ENCODE measurements at places on chromosomes 1 and 21.

GRCh38 chr1:88647749-88648415 is 36.2 kb upstream of the PKN2 start:
- DNase-seq, result no peak

DNA sequence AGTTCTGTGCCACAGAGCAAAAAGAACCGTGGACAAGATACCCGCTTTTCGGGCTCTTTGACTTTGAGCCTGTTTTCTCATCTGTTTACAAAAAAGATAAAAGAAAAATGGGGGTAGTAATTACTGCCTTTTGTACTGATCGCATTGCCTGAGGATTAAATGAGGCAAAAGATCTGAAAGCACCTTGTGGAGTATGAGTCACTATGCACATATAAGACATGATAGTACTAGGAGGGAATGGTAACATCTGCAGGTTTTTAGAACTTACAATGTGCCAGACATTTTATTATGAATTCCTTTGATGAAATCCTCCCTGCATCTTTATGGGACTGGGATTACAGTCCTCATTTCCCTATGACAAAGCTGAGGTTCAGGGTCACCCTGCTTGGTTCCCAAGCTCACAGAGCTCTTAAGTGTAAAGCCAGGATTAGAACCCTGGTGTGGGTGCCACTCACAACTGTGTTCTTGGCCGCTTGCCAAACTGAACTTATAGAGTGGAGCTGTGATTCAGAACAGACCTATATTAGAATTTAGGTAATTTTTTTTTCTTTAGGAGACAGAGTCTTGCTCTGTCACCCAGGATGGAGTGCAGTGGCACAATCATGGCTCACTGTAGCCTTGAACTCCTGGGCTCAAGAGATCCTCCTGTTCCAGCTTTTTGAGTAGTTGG is 1.8 kb downstream of the DISC1 start:
- no peak for DNase-seq

GRCh38 chr21:25328736-25329135 is 278.5 kb downstream of the MRPL39 start:
- DNase-seq, result no peak

GRCh38 chr1:109578947-109579443 is 30.6 kb downstream of the GNAI3 start:
- DNase-seq, result no peak

- DNase-seq, result no peak
These were observed 2.5 kb upstream of the PCBP3 start for GRCh38 chr21:45640888-45641479.

GRCh38 chr1:4083231-4084047 is 183.4 kb upstream of the C1orf174 start:
- peak; percentile 12 for DNase-seq

- DNase-seq, result no peak
These were observed 185.6 kb upstream of the KCNK2 start for GRCh38 chr1:214896921-214897320.

DNA sequence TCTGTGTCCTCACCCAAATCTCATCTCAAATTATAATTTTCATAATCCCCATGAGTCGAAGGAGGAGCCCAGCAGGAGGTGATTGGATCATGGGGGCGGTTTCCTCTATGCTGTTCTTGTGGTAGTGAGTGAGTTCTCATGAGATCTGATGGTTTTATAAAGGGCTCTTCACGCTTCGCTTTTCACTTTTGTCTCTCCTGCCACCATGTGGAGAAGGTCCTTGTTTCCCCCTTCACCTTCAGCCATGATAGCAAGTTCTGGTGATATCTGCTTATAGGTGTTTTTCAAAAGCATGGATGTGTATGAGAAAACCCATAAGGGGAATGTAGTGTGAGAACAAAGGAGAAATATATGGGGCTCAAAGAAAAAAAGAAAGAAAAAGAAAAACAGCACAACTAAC is 405.9 kb upstream of the RGS18 start:
- no peak for DNase-seq

GRCh38 chr1:25804244-25804963 is 4.4 kb downstream of the SELENON start:
- DNase-seq, result no peak

DNA sequence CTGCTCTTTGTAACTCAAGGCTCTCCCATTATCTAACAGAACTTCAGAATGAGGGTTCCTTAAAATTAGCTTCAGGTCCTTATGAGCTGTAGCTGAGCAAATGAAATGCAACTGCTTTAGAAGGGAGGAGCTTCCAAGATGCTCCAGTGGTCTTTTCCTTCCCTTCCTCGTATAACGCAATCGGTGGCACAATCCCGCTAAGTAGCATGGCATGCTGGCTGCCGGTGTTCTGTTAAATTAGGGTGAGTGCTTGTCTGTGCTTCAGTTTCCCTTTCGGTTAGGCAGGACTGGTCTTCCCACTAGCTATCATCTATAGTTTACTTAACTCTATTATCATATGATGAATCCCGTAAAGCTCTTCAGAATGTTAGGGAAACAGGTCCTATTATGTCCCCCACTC is 917 bp downstream of the KIAA0040 start:
- no peak for DNase-seq

DNA sequence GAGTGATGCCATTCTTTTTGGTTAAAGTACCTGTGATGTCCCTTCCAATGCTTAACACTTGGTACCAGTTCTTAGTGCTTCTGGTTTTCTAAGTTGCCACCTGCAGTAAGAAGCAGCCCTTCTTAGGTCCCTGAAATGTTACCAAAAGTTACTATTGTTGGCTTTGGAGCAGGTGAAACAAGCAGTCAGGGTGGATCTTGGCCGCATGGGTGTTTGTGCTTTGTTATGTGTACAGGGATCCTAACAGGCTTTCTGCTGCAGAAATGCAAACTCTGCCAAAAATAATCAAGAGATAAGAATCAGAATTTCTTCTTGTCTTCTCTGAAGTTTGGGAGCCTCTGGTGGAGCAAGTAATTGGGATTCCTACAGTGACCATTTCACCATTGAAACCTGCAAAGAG is 84.4 kb downstream of the UBE4B start:
- DNase-seq, result no peak

- DNase-seq, result no peak
These were observed 51.3 kb downstream of the SYF2 start for GRCh38 chr1:25180996-25181395.

DNA sequence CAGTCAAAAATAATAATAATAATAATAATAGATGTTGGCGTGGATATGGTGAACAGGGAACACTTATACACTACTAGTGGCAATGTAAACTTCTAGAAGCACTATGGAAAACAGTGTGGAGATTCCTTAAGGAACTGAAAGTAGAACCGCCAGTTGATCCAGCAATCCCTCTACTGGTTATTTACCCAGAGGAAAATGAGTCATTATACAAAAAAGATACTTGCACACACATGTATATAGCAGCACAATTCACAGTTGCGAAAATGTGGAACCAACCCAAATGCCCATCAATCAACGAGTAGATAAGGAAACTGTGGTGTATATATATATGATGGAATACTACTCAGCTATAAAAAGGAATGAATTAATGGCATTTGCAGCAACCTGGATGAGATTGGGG is 176.0 kb downstream of the PLPP3 start:
- no peak for DNase-seq

GRCh38 chr1:160550572-160551034 is 27.5 kb upstream of the SLAMF6 start:
- DNase-seq, result no peak

DNA sequence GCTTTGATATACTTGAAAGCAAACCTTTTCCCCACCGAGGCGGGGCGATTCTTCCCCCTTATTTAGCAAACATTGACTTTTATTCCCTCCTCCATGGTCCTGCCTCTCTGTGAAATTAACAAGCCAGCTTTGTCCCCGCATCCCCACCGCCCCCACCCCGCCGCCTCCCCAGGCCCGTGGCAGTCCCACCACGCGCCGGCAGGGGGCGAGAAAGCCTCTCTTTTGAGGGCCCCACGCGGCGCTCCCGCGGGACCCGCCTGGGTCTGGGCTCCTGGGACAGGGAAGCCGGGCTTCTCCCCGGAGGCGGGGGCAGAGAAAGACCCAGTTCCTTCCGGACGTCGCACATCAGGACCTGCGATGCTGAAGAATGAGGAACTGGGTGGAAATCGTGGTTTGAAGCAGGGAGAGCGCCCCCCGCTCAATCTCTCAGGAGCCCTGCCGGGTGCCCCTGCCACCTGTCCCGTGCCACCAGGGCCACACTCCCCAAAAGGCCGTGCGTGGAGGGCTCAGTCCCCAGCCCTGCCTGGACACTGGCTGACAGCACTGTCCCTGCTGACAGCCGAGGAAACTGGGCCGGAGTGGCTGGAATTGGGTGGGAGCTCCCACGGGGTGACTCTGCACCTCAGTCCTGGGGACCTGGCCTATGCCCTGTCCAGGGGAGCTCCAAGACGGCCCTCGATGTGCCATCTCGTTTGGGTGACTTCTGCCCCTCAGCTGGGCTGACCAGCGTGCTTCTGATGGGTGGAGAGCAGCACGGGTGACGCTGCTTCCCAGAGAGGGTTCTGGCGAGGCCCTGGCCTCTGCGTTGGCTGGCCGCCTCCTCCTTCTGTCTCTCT is 8.6 kb upstream of the ACTRT2 start:
- DNase-seq, result peak; percentile 57

- DNase-seq, result no peak
These were observed 85.4 kb downstream of the CCDC185 start for GRCh38 chr1:223478606-223479005.

GRCh38 chr1:109649491-109649914 is 6.4 kb upstream of the GSTM4 start:
- peak; percentile 65 for DNase-seq

DNA sequence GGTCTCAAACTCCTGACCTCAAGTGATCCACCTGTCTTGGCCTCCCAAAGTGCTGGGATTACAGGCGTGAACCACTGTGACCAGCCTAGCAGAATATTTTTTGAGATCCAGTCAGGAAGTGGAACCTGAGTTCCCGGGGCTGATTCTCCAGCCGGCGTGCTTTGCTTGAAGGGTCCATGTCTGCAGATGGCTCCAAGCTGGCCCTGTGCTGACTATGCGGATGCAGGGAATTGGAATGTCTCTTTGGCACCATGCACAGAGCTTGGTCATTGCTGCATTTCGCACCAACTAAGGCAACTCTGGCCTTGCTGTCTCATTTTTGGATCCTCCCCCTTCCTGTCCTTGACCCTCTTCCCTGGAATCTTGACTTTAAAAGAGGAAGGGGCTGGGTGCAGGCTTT is 28.1 kb downstream of the ARHGEF10L start:
- DNase-seq, result no peak

- DNase-seq, result peak; percentile 27
These were observed 299.3 kb upstream of the VAMP3 start for GRCh38 chr1:7471836-7472235.

DNA sequence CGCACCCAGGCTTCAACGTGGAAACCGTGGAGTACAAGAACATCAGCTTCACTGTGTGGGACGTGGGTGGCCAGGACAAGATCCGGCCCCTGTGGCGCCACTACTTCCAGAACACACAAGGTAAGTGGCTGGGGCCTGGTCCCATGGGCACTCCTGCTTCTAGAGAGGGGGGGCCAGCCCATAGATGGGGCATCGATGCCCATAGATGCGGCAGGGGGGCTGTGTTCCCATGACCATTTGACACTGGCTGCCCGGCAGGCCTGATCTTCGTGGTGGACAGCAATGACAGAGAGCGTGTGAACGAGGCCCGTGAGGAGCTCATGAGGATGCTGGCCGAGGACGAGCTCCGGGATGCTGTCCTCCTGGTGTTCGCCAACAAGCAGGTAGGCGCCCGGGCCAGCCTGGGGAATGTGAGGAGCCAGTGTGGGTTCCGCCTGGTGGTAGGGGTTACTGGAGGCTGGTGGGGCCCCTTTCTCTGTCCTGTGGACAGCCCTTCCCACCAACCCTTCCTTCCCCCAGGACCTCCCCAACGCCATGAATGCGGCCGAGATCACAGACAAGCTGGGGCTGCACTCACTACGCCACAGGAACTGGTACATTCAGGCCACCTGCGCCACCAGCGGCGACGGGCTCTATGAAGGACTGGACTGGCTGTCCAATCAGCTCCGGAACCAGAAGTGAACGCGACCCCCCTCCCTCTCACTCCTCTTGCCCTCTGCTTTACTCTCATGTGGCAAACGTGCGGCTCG is 5.6 kb downstream of the C1orf35 start:
- no peak for DNase-seq

DNA sequence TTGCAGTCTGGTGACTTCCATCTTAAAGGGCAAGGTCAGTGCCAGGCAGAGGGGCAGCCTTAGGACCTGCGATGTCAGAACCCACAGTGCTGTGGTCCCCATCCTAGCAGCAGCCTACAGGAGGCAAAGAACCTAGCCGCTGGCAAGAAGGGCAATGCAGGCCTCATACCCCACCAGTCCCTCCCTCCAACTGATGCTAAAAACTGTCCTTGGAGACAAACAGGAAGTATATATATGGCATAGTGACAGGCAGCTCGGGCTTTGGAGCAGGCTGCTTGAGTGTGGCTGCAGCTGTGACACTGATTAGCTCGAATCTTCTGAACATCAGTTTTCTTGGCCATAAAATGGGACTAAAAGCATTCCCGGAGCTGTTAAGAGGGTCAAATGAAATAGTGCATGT is 156.0 kb upstream of the VAMP3 start:
- DNase-seq, result no peak

DNA sequence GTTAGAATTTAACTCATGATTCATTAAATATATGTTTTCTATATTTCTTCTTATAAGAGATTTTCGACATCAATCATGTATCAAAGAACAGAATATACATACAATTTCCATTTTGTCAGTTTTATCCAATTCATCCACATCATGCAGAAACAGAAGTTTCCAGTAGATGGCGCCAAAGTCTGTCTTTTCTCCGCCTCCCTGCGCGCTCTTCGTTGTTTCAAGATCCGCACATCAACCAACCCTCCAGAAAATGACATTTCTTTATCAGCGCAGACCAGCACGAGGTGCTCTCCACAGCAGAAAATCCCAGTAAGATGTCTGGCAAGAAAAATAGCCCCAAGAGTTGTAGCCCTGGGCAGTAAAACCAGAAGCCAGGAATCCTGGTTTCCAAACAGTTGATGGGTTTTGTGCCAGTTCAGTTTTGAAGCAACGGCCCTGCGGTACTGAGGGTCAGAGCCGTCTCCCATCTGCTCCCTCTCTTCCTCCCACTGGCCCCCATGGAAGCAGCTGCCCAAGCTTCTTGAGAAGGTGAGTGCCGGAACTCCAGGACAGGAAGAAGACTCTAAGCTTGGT is 38.6 kb upstream of the GPR137B start:
- DNase-seq, result peak; percentile 75

GRCh38 chr1:46342084-46342656 is 1.6 kb downstream of the NSUN4 start:
- no peak for DNase-seq

- no peak for DNase-seq
These were observed 16.9 kb downstream of the SSR2 start for GRCh38 chr1:156003923-156004188.

- no peak for DNase-seq
These were observed 111.6 kb downstream of the CYYR1 start for GRCh38 chr21:26461500-26461899.

GRCh38 chr1:205436776-205437410 is 15.0 kb upstream of the LEMD1 start:
- no peak for DNase-seq
